Activated CD4-positive, alpha-beta T cell treated with anti-CD3 and anti-CD28 coated beads, Interleukin-2, Interleukin-4, amounts not matched to agents 100 ng/mL and 50 ng/mL, durations not matched to agents 16 hours and 8 hours (primary cell): ENCODE measurements at places on chromosomes 2 and 18.

GRCh38 chr2:167733747-167734146 is 513.6 kb downstream of the STK39 start:
- no peak for DNase-seq

GRCh38 chr18:77876319-77876865 is 626.7 kb downstream of the GALR1 start:
- no peak for DNase-seq

- no peak for DNase-seq
Measured at GRCh38 chr2:68193787-68194372, 36.2 kb downstream of the PNO1 start.

GRCh38 chr2:164868563-164869419 is 27.2 kb upstream of the COBLL1 start:
- no peak for DNase-seq

- no peak for DNase-seq
Measured at GRCh38 chr2:128651000-128651399, 332.3 kb upstream of the HS6ST1 start.

GRCh38 chr2:9752441-9753275 is 90.6 kb upstream of the TAF1B start:
- peak; percentile 91 for DNase-seq

GRCh38 chr2:107810734-107811133 is 16.0 kb upstream of the RGPD4 start:
- DNase-seq: no peak

- no peak for DNase-seq
Measured at GRCh38 chr2:216903470-216903869, 43.6 kb upstream of the TNP1 start.

- DNase-seq: no peak
Measured at GRCh38 chr2:55992455-55992854, 68.9 kb upstream of the EFEMP1 start.

GRCh38 chr18:3579701-3580100 is 129.7 kb downstream of the TGIF1 start:
- DNase-seq: no peak

GRCh38 chr2:126115975-126116374 is 540.0 kb upstream of the GYPC start:
- DNase-seq: no peak

DNA sequence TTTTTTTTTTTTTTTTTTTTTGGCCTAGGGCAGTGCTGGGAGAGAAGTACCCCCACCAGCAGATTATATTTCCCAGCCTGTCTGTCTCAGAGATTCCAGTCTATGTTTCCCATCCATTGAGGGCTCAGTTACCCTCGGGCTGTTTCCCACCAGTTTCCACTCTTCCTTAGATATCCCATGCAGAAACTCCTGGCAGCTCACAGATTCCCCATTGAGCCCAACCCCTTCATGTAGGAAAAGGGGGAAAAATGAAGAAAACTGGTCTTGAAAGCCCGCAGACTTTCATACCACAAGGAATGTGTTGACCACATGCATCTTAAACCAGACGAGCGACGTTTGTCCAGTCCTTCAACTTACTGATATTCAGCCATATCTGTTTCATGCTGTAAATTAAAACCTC is 15.2 kb downstream of the ASXL3 start:
- no peak for DNase-seq

- no peak for DNase-seq
Measured at GRCh38 chr2:206853915-206854314, 85.4 kb upstream of the CPO start.

- DNase-seq: peak; percentile 90
Measured at GRCh38 chr2:230905448-230906421, 19.3 kb downstream of the GPR55 start.
